ENCODE measurements at places on chromosomes 13 and 19. TPM values are rescaled to one million over a fixed set of nuclear protein-coding genes. Genes with fewer than 3 reads are reported as not detected.

The SGCG gene
- 1.3 TPM for total RNA-seq

The SCN1B gene
- 13.8 TPM for total RNA-seq

The CNFN gene
- 0.76 TPM for total RNA-seq

The AP1M2 gene
- not detected for total RNA-seq

The CD37 gene
- total RNA-seq, result 21.3 TPM

The CAPS gene
- 80.2 TPM for total RNA-seq

The RHPN2 gene
- total RNA-seq, result 4.5 TPM

The ZNF805 gene
- 21.2 TPM for total RNA-seq

The LRP3 gene
- total RNA-seq, result 21.7 TPM

The UBE2L5 gene
- 0.22 TPM for total RNA-seq

The LIPE gene
- total RNA-seq, result 34.0 TPM

The ZNF816 gene
- 10.7 TPM for total RNA-seq

The KMT5C gene
- 18.1 TPM for total RNA-seq

The PDCD5 gene
- 64.3 TPM for total RNA-seq

The WDR88 gene
- not detected for total RNA-seq

The PSG7 gene
- not detected for total RNA-seq

The CDC42EP5 gene
- 52.8 TPM for total RNA-seq

The CLN5 gene
- 46.5 TPM for total RNA-seq

The CGB8 gene
- not detected for total RNA-seq

The ANGPTL8 gene
- total RNA-seq, result 15.5 TPM

The CNN1 gene
- 35.7 TPM for total RNA-seq

The SIGLEC9 gene
- total RNA-seq, result 5.3 TPM

The ASF1B gene
- 0.22 TPM for total RNA-seq

The ZNF667 gene
- total RNA-seq, result 12.3 TPM

The NKPD1 gene
- total RNA-seq, result not detected

The RFX1 gene
- 16.1 TPM for total RNA-seq

The RASGRP4 gene
- 7.0 TPM for total RNA-seq

The GDF15 gene
- total RNA-seq, result 8.3 TPM

The SLC1A5 gene
- 71.0 TPM for total RNA-seq

The ZNF625 gene
- total RNA-seq, result 7.3 TPM

The COMMD6 gene
- 149 TPM for total RNA-seq

The TUBA3C gene
- total RNA-seq, result not detected

The ATP1A3 gene
- 0.18 TPM for total RNA-seq

The PSG11 gene
- not detected for total RNA-seq

The ODAD3 gene
- 0.31 TPM for total RNA-seq

All from sciatic nerve (tissue), 2 donors.